ENCODE measurements at places on chromosomes 4 and X.

DNA sequence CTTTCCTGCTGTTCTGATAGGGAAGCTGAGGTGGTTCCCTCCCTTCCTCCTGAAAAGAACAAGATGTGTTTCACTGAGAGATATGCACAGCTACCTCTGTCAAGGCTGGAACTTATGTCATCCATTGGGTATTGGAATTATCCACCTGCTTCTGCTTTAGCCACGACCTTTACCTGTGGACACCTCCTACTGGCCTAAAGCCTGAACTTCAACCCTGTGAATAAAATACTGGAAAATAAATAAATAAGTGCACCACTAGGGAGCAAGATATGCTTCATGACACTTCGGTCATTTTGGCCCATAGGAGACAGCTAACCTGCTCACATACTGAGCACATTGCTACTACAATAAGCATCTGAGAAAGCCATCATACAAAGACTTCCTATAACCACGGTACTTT lies 419.9 kb upstream of the NWD2 start:
- no peak for DNase-seq

- no peak for DNase-seq
Observed at GRCh38 chrX:42708222-42708621, 69.7 kb downstream of the PPP1R2C start.

GRCh38 chr4:116357758-116358157 lies 727.6 kb downstream of the TRAM1L1 start:
- no peak for DNase-seq

DNA sequence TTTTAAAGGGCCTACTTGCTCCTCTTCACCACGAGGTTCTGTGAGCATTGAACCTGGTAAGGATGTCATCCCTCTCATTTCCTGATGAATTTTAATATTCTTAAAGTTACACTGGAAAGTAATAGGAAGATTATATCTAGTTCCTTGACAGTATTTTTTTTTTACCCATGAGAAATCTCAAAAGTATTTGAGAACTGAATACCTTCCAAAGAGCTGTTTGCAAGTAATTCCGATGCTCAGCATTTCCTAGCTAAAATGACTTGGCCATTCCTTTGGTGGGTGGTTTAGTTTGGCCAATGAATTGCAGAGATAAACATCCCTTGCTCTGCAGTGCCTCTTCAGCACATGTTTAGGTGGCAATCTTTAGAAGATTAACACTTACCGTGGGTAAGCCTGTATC lies 110.2 kb upstream of the WDR1 start:
- no peak for DNase-seq

DNA sequence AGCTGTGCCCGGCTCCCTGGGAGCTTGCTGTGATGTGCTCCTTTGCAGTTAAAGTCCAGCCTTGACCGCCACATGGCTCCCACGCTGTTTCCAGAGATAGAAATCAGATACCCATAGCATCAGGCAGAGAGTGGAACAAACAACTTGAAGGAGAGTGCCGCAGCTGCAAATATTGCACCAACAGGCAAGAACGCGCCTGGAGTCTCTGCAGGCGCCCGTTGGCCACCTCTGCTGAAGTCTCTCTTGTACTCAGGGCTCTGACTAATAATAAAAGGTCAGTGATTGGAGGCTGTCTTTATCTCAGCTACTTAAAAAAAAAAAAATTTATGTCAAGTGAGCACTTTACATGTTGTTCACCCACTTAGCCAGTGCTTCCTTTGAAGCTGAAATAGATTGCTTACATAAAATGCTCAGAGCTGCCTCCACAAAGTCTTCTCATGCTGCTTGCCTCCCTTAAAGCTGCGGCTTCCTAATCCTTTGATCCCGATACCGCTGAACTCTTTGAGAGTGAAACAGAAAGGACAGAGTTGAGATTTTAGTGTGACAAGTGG lies 30.9 kb upstream of the TENM3 start:
- DNase-seq: no peak

DNA sequence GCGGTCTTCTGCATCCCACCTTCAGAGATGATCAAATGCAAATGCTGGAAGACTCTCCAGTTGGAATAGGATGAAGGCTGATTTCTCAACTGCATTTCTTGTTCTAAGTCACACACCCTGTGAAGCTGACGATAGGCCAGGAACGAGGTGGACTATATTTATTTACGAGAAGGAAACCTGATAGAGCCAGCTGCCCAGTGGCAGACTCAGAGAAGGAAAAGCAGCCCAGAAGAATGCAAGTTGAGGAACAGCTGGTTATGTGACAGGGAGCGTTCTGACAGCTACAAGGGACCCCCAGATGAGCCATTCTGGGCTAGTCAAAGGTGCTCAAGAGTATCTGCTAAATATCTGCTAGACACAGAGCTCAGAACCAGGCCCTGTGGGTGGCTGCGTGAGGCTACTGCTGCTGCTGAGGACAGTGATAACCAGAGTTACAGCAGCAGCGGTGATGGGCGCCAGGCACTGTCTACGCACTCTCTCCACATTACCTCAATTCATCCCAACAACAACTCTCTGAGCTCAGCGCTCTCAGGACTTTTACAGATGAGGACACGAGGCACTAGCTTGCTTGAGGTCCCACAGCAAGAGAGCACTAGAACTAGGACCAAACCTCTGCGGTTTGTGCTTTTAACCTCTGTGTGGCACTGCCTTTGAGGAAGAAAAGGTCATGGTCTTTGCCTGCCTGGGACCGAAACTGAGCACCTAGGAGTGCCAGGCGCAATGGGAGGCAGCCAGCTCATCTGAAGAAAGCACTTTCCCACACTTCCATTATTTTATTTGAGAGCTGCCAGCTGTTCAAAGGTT lies 69.0 kb downstream of the GATB start:
- DNase-seq: no peak

GRCh38 chr4:152534541-152535359 lies 1.1 kb downstream of the FBXW7 start:
- peak; percentile 37 for DNase-seq

- no peak for DNase-seq
Observed at GRCh38 chrX:68935362-68935761, 106.5 kb downstream of the EFNB1 start.

- DNase-seq: no peak
Observed at GRCh38 chrX:79452881-79453280, 85.7 kb upstream of the ITM2A start.

DNA sequence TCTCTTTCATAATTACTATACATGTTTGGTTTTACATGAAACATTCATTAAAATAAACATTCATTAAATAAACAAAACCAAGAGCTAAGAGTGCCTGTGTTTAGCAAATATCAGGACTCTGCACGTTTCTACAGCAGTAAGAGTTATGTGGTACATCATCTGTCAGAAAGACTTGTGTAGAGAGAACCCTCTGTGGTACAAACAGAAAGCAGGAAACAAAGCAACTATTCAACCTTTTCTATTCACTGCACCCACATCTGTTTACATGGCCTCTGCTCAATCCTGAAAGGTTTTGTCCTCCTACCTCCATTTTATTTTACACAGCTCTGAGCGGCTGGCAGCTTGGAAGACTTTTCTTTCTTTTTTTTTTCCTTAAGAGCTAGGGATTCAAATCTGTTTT lies 90.7 kb upstream of the PCDH18 start:
- no peak for DNase-seq

DNA sequence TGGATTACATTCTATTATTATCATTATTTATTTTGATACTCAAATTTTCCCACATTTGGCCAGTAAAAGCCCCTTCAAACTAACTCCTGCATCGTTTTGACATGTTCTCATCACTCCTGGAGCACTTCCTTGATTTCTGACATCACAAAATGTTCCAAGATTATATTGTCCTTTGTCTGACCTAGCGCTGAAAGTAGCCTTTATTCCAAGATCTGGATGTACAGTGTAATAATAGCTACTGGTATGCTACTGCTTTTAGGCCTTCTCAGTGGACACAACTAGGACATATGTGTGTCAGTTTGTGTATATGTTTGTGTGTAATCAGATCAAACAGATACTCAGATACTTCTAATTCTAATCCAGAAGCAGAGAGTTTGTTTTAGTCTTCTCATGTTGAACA lies 76.2 kb downstream of the GSTCD start:
- DNase-seq: no peak

DNA sequence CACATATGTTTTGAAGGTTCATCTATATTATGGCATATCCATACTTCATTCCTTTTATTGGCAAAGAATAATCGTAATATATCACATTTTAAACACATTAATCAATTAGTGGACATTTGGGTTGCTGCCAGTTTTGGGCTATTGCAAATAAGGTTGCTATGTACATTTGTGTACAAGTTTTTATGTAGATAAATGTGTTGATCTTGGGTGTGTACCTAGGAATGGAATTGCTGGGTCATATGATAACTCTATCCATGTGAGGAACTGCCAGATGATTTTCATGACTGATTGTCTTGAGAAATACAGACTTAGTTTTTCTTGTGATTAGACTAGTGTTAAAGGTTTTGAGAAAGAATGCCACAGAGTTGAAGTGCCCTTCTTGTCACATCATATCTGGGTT lies 99.2 kb upstream of the RAB40AL start:
- no peak for DNase-seq

- DNase-seq: no peak
Observed at GRCh38 chrX:24283127-24283794, 30.6 kb downstream of the SUPT20HL2 start.

DNA sequence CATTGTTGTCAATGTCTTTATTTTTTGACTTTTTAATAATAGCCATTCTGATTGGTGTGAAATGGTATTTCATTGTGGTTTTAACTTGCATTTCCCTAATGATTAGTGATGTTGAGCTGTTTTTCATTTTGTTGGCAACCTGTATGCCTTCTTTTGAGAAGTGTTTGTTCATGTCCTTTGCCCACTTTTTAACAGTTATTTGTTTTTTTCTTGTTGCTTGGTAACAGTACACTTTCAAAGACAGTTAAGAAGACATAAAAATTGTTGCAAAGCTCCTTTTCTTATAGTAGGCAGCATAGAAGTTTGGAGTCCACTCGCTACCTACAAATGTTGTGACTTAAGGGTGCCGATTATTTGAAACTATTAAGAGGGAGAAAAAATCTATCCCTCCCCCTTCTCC lies 48.7 kb upstream of the SLC7A11 start:
- DNase-seq: no peak

GRCh38 chr4:151820004-151820403 lies 59.2 kb upstream of the GATB start:
- no peak for DNase-seq

GRCh38 chr4:8643441-8643840 lies 50.9 kb downstream of the CPZ start:
- no peak for DNase-seq

- no peak for DNase-seq
Observed at GRCh38 chrX:9373789-9374188, 91.1 kb upstream of the TBL1X start.

GRCh38 chr4:142656178-142656577 lies 189.9 kb downstream of the INPP4B start:
- peak; percentile 22 for DNase-seq

DNA sequence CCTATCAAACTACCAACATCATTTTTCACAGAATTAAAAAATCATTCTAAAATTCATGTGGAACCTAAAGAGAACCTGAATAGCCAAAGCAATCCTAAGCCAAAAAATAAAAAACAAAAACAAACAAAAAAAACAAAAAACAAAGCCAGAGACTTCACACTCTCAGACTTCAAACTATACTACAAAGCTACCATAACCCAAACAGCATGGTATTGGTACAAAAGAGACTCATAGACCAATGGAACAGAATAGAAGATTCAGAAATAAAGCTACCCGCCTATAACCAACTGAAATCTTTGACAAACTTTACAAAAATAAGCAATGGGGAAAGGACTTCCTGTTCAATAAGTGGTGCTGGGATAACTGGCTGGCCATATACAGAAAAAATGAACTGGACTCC lies 152.3 kb upstream of the SMIM31 start:
- no peak for DNase-seq

- peak; percentile 64 for DNase-seq
Observed at GRCh38 chr4:38128478-38129459, 168.6 kb downstream of the PTTG2 start.

GRCh38 chr4:70940134-70940533 lies 38.0 kb downstream of the MOB1B start:
- no peak for DNase-seq

DNA sequence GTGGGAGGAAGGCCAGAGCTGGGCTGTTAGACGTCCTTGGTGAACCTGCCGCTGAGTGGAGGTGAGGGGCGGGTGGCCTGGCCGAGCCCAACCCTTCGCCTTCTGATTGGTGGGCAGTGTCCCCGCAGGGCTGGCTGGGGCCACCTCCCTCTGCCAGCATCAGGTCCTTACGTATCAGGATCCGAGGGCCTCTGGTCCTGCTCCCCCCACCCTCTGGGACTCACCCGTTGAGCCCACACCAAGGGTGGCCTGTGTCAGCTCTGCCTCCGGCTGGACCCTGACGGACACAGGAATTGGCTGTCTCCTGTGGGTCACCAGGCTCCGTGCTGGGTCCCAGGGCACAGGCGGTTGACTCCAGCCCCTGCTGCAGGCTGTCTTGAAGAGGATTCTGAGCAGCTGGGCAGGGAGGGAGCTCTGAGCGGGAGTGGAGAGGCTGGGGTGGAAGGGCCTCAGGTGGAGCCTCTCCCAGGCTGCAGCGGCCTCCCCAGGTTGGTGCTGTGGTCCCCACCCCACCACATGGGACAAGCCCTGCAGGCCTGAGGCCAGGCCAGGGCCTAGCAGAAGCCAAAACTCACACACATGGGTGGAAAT lies 58.4 kb upstream of the NKX1-1 start:
- DNase-seq: no peak

DNA sequence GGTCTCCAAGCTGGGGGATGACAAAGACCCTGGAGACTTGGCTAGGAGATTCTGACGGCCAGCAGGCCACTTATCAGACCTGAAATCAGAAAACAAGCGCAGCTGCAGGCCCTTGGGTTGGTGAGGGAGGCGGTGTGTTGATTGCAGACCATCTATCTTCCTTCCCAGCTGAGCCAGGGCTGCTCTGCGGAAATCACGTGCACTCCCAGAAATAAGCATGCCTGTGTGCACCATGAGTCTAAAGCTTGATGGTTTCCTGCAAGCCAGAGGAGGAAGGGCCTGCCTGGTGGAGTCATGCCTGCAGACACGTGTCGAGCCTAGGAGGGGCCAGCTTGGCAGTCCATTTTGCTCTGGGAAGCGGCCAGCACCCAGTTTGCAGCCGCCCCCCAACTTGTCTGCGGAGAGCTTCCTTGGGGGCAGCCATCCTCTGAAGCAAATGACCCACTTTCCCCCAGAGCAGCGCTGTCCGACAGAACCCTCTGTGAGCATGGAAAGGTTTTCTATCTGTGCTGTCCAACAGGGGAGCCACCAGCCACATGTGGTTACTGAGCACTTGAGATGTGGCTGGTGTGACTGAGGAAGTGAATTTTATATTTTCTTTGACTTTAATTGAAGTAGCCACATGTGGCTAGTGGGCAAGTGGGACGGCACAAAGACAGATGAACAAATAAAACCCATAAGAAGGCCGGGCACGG lies 175.7 kb upstream of the BCOR start:
- DNase-seq: no peak

DNA sequence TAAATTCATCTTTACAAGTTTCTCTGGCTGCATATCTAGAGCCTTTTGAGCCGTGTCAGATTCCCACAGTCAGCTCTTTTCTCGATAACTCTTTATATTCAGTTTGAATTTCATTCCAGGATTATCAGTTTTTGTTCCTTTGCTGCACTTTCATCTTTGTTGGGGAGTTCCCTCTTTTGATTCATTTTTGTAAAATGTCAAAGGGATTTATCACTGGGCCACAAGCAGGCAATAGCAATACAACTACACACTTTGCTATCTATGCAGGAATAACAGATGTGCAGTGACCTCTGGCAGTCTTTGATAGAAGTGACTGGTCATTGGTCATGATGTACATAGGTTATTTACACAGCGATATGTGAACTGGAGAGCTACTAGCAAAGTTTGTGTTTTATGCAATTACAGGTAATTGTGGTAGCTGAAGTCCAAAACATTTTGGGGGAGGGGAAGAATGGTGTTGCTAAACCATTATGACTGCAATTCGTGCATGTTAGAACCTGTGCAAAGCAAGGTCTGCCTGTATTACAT lies 43.8 kb downstream of the HPGDS start:
- DNase-seq: no peak

All from stimulated activated CD4-positive, alpha-beta T cell treated with anti-CD3 and anti-CD28 coated beads, Interleukin-4, amount 100 ng/mL, for 48 hours (primary cell).